G401 (cell line): ENCODE measurements at places on chromosomes 4 and X.

GRCh38 chrX:3743801-3744439 is 30.5 kb upstream of the PRKX start:
- no peak for DNase-seq

DNA sequence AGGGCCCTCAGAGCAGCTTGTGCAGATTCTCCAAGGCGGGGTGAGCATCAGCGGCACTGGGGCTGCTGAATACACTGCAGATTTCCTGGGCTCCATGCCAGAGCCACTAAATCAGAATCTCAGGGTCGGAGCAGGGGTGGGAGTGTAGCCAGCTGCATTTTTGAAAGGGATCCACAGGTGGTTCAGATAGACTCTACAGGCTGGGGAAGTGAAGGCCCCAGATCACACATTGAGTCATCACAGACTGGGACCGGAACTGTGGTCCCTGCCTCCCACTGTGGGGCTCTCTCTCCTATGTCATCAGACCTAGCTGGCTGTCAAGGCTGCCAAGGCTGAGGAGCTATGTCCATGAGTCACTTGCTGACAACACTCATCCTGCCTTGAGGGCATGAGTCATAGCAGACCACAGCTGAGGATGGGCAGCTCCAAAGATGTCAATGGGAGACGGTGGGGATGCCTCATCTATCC is 162.3 kb upstream of the MAMLD1 start:
- no peak for DNase-seq

GRCh38 chr4:35978551-35978950 is 265.8 kb downstream of the ARAP2 start:
- no peak for DNase-seq

GRCh38 chr4:13212936-13213335 is 271.2 kb downstream of the RAB28 start:
- no peak for DNase-seq

- DNase-seq = no peak
These were observed 7.8 kb downstream of the TAFAZZIN start for GRCh38 chrX:154419189-154419588.

DNA sequence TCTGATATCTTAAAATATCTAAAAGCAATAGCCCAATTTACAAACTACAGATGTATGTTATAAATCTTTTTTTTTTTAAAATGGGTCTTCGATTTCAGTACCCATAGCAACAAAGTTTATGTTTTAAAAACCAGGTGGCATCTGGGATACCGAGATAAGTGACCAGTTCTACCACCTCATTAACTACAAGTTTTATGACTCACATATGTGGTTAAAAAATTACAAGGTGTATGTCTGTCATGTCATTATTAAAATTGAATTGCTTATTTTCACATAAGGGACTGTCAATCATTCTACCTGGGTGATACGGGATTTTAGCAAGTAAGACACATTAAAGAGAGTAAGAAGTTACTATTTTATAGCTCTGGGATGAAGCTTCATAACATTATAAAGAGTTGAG is 192.0 kb upstream of the ETNPPL start:
- DNase-seq = no peak

- no peak for DNase-seq
These were observed 213.3 kb downstream of the GLUD2 start for GRCh38 chrX:121260596-121261240.

DNA sequence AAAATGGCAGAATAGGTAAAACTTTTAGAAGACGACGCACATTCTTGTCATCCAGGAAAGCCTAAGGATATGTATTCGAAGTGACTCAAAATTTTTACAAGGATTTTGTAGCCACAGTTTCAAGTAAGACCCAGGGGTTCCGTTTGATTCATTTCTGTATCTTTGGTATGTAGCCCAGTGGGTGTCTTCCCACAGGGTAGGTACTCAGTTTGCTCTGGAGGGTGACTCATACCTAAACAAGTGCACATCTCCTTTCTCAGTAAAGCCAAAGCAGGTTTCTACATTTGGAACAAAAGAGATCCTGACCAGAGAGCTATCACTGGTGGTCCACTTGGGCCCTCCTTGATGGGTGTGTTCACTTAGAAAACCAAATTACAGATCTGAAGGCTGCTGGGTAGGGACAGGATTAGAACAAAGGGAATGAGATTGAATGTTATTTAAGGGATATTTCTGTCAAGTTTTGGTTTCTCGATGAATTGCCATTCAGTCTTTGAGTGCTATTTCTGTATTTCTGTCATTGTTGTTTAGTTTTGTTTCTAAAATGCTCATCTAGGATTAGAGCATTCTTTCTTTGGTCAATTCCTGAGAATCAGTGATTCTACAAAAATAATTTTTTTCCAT is 56.1 kb downstream of the PLS3 start:
- DNase-seq = no peak

GRCh38 chr4:7358100-7358735 is 76.5 kb downstream of the PSAPL1 start:
- DNase-seq = peak; percentile 77

- peak; percentile 30 for DNase-seq
These were observed 325.6 kb downstream of the CAMK2D start for GRCh38 chr4:113435893-113436292.

- no peak for DNase-seq
These were observed 558.2 kb upstream of the DIPK2B start for GRCh38 chrX:45758738-45759397.

- peak; percentile 65 for DNase-seq
These were observed 21.3 kb upstream of the AADAT start for GRCh38 chr4:170111085-170111484.

GRCh38 chr4:134888156-134888555 is 686.6 kb upstream of the PABPC4L start:
- no peak for DNase-seq

DNA sequence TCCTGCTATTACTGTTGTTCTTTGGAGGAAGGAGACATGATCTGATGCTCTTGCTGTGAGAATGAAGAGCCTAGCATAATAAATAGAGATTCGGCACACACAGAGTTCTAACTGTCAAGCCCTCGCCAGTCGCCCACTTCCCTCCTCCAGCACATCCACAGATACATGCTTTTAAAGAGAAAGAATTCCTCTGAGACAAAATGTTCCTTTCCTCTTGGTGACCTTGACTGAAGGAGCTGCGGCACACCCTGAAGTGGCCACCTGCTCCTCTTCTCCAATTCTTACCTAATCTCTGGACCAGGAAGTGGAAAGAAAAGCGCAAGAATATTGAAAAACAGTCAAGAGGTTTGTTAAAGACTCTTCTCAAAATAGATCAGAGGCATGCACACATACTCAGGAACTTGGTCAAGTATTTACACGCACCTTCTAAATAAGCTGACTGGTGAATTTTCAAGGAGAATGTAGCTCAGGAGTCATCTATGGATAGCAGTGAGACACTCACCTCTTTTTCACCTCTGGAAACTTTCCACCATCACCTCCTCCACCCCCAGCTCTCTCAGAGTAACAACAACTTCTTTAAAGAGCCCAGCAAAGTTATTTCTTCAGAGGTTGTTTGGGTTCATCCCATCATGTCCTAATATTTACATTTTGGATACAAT is 95.4 kb downstream of the PARM1 start:
- DNase-seq = no peak

DNA sequence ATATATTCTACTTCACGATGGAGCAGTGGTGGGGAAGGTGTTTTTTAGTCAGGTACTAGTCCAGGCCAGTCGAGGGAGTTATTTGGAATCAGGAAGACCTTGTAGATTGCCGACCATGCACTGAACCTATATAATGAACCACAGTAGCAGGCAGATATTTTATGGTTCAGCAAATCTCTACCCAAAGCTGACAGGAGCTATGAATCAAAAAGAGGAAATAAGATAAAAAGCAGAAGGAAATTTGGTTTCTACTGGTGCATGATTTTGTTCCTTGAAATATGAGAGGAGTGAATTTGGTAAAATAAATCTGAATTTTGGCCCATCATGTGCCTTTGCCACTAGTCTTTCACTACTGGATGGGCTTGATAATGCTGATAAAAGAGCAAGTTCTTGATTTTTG is 924.3 kb upstream of the DIAPH2 start:
- no peak for DNase-seq

GRCh38 chr4:89000844-89001360 is 56.1 kb downstream of the FAM13A start:
- DNase-seq = no peak

DNA sequence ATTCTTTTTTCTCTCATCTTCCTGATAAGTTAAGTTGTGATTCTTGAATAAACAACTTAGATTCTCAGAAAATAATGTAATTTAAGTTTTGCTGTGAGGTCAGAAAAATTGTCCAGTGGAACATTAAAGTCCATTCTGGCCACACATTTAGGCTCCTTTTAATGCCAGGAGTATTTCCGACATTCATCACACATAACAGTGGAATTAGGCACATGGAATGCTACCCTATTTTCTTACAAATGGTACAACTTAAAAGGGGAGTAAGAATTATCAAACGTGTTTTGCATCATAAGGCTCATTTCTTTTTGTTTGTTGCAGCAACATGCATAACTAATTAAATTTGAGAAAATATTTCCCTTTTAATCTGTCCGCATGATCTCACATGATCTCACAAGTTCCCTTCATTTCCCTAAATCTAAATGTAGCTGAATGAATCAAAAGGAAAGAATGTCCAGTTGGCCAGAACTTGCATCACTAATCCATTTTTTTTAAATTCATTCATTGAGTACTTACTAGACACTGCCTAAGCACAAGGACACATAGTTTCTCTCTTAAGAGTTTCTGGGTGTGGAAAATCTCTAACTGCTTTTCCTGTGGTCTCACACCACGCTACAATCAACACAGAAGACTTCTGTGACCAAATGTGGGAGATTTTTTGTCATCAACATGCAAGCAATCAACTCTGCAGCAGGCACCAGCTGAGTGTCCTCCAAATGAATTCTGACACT is 22.0 kb downstream of the SPARCL1 start:
- DNase-seq = no peak

- DNase-seq = peak; percentile 27
These were observed 171.8 kb downstream of the HNRNPD start for GRCh38 chr4:82201805-82202641.
